ENCODE measurements at places on chromosomes 7 and 10.

- DNase-seq = peak; percentile 32
Observed at GRCh38 chr7:81846398-81846797, 76.6 kb upstream of the HGF start.

GRCh38 chr7:140903741-140904480 lies 20.8 kb downstream of the BRAF start:
- no peak for DNase-seq

DNA sequence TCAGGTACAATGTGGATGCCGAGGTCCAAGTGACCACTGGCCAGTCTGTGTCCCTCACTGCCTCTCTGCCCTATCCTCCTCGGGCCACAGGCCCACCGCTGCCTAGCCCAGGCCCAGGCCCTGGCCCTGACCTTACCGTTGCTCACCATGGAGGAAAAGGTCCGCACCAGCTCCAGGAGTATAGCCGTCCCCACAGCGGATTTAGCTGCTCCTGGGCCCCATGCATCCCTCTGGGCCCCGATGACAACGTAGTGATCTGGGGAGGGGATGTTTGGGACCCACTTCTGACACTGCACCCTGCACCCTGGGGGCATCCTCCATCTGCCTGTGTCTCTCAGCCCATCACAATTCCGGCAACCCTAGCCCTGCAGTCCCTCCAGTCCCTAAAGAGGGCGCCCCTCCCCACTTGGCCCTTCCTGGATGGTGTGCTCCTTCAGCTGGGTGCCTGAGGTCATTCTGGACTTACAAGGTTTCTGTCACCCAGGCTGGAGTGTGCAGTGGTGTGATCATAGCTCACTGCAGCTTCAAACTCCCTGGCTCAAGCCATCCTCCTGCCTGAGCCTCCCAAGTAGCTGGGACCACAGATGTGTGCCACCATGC lies 12.1 kb downstream of the TFR2 start:
- DNase-seq = no peak

DNA sequence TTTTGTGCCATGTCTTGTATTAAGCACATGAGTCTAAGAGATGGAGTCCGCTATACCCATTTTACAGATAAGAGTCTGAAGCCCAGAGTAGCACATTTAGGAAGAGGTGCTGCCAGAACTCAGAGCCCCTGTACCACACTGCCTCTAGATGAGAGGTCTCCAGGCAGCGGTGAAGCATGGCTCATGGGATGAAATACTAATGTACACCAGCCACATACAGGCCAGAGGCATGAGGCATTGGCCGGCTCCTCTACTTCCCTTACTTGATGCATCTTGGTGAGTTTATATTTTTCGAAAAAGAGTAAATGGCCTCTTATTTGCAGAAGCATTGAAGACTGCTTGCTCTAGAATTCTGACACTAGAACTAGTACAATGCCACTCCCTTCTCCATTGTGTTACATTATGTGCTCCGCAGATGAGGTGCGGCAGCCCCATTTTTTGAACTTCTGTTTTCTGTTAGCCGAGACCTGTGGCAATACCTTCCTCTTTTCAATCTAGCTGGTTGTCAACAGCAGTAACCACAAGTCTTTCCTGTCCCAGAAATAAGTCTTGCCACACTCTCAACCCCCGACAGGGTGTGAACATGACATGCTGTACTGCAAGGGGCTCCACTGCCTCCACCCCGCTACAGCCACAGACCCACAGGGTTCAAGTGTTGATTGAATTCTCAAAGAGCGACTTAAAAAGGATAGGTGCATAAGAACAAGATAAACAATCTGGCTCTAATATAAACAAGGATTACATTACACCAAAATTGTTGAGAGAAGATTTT lies 145.3 kb downstream of the CELF2 start:
- no peak for DNase-seq

- no peak for DNase-seq
Observed at GRCh38 chr7:98378210-98378819, 22.6 kb downstream of the BAIAP2L1 start.

DNA sequence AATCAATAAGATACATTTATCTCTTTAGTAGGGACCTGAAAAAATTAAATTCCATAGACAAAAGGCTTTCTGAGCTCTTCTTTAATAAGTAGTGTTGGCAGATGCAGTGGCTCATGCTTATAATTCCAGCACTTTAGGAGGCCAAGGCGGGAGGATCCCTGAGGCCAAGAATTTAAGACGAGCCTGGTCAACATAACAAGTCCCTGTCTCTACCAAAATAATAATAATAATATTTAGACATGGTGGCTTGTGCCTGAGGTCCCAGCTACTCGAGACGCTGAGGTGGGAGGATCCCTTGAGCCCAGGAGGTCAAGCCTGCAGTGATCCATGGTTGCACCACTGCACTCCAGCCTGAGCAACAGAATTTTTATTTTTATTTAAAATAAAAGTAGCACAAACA lies 280.8 kb downstream of the ADK start:
- no peak for DNase-seq

- DNase-seq = peak; percentile 31
Observed at GRCh38 chr7:41277561-41277960, 425.3 kb downstream of the INHBA start.

DNA sequence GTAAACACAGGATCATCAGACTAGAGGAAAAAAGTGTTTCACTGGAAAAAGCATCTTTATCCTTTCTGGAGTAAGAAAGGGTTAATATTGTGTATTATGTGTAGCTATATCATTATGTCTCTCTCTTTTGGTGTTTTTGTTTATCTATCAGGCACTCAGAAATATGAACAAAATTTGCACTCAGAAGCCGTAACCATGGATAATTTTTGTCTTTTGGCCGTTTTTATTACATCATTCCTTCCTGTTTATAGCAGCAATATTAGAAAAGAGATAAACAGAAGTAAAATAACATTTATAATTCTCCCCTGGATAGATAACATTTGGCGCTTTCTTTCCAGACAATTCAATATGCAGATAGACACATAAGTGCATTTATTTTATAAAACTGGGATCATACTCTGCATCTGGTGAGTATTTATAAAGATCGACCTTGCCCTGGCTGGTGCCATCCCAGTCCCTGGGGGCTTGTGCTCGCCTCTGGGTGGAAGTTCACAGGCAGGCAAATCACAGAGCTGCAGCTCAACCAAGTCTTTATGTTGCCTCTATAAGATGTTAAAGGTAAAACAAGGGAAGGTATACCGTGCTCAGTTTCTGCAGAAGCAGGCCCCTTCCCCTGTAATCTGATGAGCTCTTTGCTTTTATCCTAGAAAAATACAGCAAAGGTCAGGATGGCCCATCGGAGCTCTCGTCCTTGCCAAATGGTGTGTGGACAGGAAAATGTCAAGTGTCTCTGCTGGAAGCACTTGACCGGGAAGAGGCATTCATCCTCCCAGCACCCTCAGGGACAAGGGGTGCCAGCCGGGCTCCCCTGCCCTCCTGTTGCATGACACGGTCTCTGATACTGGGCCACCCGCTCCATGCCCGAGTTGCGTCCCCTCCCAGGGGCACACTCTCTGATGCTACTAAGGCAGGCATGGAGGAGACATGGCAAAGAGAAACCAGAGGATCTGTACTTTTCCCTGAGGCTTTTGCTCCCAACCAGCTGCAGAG lies 43.9 kb downstream of the PYROXD2 start:
- no peak for DNase-seq

- no peak for DNase-seq
Observed at GRCh38 chr10:82092111-82092510, 217.1 kb downstream of the NRG3 start.

GRCh38 chr10:37865957-37866803 lies 8.8 kb upstream of the ZNF248 start:
- DNase-seq = no peak
